ENCODE measurements at places on chromosomes 6 and 20.

GRCh38 chr6:154157706-154158105, 118.7 kb downstream of the OPRM1 start:
- no peak for DNase-seq

DNA sequence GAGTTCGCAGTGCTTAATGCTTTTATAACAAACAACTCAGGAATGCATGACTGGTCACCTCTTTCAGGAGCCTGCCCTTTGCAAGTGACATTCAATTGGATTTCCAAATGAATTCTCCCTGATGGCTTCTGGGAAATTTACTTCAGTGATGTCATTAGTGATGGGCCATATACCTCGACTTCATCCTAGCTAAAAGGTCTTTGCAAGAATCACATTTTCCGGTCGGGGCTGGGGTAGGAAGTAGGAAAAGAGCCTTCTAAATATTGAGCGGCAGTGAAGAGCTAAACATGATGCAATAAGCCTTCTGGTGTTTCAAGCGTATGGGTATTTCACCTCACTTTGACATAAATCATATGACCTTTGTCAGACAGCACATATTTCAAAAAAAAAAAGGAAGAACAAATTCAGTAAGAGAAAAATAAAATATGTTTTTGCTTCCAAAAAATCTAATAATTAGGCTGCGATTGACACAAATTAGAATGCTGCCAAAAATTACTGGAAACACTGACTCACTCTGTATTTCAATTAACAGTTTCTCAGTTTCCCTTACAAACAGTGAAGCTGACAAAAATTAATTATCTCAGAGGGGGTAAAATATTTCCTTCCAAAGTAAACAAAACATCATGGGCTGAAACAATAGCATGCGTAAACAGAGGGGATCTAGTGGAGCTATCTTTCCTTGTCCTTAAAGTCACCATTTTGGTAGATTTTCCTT, 39.8 kb downstream of the ADTRP start:
- peak; percentile 70 for DNase-seq

- no peak for DNase-seq
Observed at GRCh38 chr20:53036992-53037391, 64.8 kb downstream of the TSHZ2 start.

DNA sequence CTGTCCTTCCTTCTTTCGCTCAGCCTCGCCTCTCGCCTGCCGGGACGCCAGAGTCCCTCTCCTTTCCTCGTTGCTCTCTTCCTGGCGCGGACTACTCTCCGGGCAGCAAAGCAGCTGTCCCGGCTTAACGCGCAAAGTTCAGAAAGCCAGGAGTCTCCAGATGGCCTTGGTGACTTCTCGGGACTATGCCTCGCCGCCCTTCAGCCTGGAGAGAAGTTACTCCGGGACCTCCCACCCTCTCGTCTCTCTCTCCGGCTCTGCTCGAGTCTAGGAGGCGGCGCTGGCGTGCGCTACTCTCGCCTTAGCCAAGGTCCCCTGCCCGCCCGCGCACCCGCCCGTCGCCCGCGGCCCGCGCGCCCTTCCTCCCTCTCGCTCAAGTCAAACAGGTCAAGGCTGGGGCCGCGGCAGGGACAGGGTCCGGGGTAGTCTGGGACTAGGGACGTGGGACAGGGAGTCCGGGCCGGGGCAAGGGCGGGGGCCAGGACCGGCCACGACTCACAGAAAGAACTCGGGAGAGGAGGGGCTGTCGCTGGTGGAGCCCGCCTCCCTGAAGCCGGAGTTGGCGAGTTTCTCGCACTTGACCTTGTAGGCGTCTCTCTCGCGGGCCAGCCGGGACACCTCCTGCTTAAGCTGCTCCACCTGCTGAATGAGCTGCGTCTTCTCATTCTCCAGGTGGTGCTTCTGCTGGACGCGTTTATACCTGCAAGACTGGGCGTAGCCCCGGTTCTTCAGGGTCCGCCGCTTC, 1.5 kb downstream of the MAFB start:
- DNase-seq: no peak

DNA sequence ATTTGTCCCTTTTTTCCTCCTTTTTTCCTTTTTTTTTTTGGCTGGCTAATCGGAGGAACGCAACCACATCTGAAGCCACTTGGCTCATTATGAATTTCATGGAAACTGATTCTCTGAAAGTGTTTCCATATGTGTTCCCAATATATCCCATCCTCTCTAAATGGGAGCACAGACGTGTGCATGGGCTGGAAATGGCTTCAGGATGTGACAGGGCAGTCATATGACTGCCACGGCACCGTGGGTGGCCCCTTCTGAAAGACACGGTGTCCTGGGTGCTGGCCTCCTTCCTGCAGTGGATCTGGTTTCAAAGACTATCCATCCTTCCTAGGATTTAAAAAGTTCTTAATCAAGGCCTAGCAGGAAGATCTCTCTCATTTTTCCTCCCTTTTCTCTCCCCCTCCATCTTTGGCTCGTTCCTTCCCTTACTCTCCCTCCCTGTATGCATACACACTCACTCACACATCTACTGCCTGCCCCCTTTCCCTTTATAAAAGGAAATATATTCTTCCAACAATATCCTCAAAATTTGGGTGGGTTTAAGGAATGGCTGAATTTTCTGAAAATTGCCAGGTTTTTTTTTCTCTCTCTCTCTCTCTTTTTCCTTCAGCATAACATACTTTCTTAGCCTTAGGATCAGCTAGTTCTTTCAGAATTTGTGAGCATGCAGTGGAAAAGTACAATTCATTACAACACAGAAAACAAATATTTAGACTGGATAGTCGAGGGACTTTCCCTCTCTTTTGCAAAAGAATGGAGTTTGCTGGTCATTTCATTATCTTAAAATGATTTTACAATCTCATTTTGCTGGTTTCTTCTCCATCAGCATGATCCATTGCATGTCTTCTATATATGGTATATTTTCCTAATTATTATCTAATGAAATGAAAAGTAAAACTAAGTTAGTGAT, 161.2 kb upstream of the SUPT3H start:
- no peak for DNase-seq

- no peak for DNase-seq
Observed at GRCh38 chr6:143410859-143411270, 39.6 kb downstream of the ADAT2 start.

DNA sequence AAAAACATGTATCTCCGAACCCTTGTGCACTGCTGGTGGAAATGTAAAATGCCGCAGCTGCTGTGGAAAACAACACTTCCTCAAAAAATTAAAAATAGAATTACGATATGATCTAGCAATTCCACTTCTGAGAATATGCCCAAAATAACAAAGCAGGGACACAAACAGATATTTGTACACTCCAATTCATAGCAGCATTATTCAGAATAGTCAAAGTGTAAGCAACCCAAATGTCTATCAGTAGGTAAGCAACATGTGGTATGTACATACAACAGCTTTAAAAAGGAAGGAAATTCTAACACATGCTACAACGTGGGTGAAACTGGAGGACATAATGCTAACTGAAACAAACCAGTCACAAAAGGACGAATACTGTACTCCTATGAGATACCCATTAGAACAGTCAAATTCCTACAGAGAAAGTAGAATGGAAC, 5.7 kb upstream of the RAB5IF start:
- no peak for DNase-seq

DNA sequence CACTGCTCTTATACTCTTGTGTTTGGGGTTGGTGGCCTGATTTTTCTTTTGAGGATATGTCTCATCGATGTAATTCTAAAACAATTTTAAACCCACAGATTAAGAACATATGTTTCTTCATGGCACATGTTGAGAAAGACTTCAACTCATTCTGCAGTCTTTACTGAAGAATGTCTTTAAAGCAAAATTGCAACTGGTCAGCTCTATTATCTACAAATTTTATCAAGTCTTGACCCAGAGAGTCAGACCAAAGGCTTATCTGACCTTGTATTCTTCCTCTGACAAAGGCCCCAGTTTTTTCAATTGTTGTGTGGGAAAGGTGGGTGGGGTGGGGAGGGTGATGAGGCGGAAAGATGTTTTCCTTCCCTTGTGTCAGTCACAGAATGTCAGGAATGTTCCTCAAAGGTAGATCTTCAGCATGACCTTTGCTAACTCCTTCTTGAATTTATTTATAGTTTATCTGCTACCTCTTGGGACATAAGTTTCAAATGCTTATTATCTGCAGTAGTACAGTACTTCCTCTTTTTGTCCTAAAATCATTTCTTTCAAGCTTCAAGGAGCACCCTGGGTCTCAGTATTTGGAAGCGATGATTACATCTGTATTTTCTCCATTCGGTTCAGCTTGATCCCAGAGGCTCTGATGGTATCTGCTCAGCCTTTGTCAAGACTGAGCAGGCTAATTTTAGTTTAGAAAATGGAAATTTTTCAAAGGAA, 63.2 kb upstream of the TIAM2 start:
- no peak for DNase-seq

- DNase-seq: no peak
Observed at GRCh38 chr6:80340280-80340679, 233.8 kb downstream of the BCKDHB start.

DNA sequence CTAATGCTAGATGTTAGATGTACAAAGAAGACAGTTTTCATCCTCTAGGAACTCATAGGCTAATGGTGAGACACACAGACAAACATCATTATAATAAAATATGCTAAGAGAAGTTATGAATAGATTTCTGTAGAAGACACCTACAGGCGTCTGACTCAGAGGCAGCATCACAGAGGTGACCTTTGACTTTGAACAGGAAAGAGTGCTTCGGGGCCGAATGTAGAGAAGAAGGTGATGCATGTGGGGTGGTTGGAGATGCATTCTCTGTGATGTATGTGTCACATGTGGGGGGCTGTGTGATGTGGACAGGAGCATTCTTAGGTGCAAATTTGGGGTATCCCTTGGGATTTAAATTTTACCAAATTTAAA, 6.8 kb downstream of the GUCA1A start:
- DNase-seq: no peak

- peak; percentile 75 for DNase-seq
Observed at GRCh38 chr6:39330057-39330456, 7.6 kb upstream of the KCNK16 start.

DNA sequence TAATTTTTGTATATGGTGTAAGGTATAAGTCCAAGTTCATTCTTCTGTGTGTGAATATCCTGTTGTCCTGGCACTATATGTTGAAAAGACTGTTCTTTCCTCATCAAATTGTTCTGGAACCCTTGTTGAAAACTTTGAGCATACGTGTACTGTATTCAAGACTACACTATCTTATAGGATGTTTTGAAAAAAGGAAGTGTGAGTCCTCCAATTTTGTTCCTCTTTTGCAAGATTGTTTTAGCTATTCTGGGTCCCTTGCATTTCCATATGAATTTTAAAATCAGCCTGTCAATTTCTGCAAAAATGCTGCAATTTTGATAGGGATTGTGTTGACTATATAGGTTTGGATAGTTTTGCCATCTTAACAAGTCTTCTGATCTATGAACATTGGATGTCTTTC, 195.2 kb downstream of the BACH2 start:
- DNase-seq: no peak

DNA sequence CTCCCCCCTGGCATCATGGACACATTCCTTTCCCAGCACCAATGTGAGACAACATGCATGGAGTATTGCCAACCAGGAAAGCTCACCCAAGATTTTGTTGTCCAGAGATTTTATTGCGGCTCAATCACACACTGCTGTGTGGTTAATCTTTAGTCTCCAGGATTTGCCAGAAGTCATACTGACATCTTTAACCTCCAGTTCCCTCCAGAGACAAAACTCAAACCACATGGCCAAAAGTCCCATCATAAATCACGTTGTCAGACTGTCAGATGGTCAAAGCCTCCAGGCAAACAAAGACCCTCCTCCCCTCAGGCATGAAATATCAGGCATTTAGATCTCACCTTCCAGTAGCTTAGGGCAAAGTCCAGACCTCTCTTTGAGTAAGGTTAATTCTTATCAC, 97.3 kb upstream of the OPRM1 start:
- DNase-seq: no peak

DNA sequence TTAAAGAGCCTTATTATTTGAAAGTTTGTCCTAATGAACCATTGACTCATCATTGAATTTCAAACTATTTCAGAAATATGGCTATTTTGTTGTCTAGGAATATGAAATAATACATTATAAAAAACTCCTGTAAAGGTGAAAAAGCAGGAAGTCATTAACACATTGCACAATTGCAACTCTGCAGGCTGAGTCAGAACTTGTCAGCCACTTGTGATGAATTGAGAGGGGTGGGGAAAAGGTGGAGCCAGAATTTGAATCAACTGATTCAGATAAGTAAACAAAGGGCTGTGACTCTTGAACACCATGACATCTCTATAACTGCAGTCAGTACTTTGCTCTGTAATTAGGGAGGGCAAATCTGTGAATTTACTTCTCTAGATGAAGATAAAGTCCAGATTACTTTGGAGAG, 6.0 kb downstream of the C6orf141 start:
- DNase-seq: no peak

- DNase-seq: no peak
Observed at GRCh38 chr6:118080547-118080946, 173.5 kb downstream of the SLC35F1 start.

GRCh38 chr6:26156850-26157250, 69.6 kb downstream of the HFE start:
- peak; percentile 29 for DNase-seq

GRCh38 chr6:146985111-146985510, 219.1 kb upstream of the STXBP5 start:
- DNase-seq: no peak

GRCh38 chr20:46089167-46089416, 670 bp downstream of the NCOA5 start:
- DNase-seq: no peak

- no peak for DNase-seq
Observed at GRCh38 chr6:136189104-136189503, 61.0 kb downstream of the MTFR2 start.

DNA sequence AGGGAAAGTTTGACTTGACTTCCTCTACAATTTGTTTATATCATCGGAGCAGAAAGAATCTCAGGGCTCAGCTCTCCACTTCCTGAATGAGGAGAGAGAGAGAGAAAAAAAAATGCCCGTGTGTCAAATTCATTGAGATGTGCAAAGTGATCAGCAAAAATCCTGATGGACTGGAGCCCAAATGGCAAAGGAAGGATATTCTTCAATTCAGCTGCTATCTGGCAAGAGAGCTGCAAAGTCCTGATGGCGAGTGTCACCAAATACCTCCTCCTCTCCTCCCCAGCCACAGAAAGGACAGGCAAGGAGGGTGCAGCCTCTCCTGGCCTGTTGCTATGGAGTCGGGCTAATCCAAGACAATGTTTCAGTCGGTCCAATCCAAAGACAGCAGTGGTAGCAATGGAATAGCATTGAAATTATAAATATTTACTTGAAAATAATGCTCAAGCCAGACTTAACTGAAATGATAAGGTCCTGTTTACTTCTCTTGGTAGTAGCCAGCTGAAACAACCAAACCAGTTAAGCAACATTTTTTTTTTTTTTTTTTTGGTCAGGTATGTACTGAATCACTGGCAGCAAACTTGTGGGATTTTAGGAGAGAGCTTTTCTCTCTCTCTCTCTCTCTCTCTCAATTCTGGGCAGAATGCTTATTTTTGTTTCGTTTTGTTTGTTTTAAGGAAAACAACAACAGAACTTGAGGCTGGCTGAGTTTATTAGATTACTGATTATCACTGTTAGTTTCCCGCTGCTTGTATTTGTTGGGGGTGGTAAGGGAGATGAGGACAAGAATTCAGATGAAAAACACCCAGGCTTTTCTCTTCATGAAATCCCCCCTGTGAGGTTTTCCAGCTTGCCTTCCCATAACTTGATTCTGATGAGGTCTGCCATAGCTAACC, 204.2 kb downstream of the BCAS1 start:
- no peak for DNase-seq

- peak; percentile 58 for DNase-seq
Observed at GRCh38 chr20:58236612-58237317, 8.3 kb upstream of the ANKRD60 start.

- no peak for DNase-seq
Observed at GRCh38 chr20:40282941-40283340, 406.1 kb downstream of the MAFB start.

- DNase-seq: no peak
Observed at GRCh38 chr6:130115036-130115435, 96.7 kb downstream of the L3MBTL3 start.

- no peak for DNase-seq
Observed at GRCh38 chr6:586553-586952, 70.3 kb downstream of the HUS1B start.

Data from HL-60 (cell line).